ENCODE measurements at places on chromosomes 13 and 19. TPM values are rescaled to one million over a fixed set of nuclear protein-coding genes. Genes with fewer than 3 reads are reported as not detected.

PSG3 gene
- total RNA-seq: not detected

PSG11 gene
- not detected for total RNA-seq

DNA sequence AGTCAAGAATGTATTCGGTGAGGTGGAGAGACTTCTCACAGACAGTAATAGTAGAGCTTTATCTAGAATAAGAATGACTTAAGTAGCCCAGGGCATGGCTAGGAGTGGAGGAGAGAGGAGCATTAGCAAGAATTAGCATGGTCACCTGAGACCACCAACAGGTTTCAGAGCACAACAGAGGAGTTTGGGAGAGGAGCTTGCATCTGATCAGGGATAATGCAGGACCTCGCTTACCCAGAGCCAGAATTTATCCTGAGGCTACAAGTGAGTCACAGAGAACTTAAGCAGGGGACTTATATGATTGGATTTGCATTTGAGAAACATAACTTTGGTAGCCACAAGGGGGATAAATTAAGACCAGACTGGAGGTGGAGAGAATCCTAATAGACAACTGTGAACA is 102.1 kb upstream of the FNDC3A start:
- no peaks in the 10 kb centered on the region for H3K27me3 ChIP-seq
- no peaks in the 10 kb centered on the region for H3K4me1 ChIP-seq
- H3K36me3 ChIP-seq: no peaks in the 10 kb centered on the region
- DNase-seq: no peak
- H3K4me3 ChIP-seq: no peak overlapping the region

GRCh38 chr13:62524061-62524460 is 1108.4 kb upstream of the PCDH20 start:
- H3K27me3 ChIP-seq: no peaks in the 10 kb centered on the region
- H3K4me1 ChIP-seq: no peaks in the 10 kb centered on the region
- DNase-seq: no peak
- H3K36me3 ChIP-seq: no peaks in the 10 kb centered on the region

GRCh38 chr19:2477141-2477710 is 1.3 kb downstream of the GADD45B start:
- H3K4me3 ChIP-seq: peak overlapping the region; percentile 94
- H3K4me1 ChIP-seq: peaks cover 59% of the 10 kb centered on the region
- peak overlapping the region; percentile 90 for H3K27ac ChIP-seq
- DNase-seq: no peak

CYP4F22 gene
- total RNA-seq: 19.4 TPM

GRCh38 chr19:43594710-43595604 is 977 bp downstream of the IRGQ start:
- H3K27ac ChIP-seq: peak overlapping the region; percentile 99
- peaks cover 27% of the 10 kb centered on the region for H3K4me1 ChIP-seq
- peaks cover 13% of the 10 kb centered on the region for H3K36me3 ChIP-seq

SACS gene
- total RNA-seq: 14.5 TPM

ZNF296 gene
- 17.7 TPM for total RNA-seq

DNA sequence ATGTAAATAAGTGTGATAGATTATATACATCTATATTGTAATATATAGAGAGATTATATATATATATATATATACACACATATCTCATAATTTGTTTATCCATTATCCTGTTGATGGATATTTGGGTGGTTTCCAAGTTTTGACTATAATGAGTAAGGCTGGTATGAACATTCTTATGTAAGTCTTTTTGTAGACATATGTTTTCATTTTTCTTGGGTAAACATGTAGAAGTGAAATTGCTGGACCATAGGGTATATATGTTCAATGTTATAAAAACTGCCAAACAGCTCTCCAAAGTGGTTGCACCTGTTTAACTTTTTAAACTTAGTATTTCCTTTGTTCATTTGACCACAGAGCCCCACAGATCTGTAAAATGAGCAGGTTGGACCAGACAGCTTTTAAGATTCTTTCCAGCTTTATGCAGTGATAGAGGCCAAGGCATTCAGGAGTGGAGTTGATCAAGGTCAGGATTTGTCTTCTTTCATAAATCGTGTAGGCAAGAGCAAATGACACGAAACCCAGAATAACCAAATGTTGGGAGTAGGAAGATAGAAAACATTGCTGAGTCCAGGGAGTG is 21.7 kb upstream of the KATNAL1 start:
- H3K36me3 ChIP-seq: no peaks in the 10 kb centered on the region
- no peak overlapping the region for H3K27ac ChIP-seq
- H3K27me3 ChIP-seq: no peaks in the 10 kb centered on the region
- no peaks in the 10 kb centered on the region for H3K4me1 ChIP-seq
- no peak for DNase-seq

DNA sequence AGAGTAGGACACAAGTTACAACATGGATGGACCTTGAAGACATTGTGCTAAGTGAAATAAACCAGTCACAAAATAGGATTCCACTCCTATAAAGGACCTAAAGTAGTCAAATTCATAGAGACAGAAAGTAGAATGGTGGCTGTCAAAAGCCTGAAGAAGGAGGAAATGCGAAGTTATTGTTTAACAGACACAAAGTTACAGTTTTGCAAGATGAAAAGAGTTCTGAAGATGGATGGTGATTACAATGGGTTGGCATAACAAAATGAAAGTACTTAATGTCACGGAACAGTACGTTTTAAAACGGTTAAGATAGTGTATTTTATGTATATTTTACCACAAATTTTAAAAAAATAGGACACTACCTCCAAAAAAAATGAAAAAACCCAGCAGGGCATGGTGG is 34.8 kb downstream of the FOXO1 start:
- H3K27me3 ChIP-seq: no peaks in the 10 kb centered on the region
- DNase-seq: no peak
- no peak overlapping the region for H3K27ac ChIP-seq
- no peak overlapping the region for H3K4me3 ChIP-seq
- peaks cover 15% of the 10 kb centered on the region for H3K36me3 ChIP-seq
- peaks cover 48% of the 10 kb centered on the region for H3K4me1 ChIP-seq

LRG1 gene
- 53.0 TPM for total RNA-seq

DNA sequence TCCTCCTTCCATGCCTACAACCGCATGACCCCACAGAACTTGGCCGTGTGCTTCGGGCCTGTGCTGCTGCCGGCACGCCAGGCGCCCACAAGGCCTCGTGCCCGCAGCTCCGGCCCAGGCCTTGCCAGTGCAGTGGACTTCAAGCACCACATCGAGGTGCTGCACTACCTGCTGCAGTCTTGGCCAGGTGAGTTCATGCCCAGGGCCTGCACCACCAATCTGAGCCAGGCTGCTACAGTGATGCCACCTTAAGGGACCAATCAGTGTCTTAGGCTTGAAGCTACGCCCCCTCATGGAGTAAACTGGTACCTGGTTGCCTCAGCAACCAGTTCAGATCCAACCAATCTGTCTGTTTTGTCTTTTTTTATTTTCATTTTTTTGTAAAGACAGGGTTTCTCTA is 5.2 kb downstream of the SYDE1 start:
- DNase-seq: no peak
- H3K4me1 ChIP-seq: peaks cover 15% of the 10 kb centered on the region
- no peak overlapping the region for H3K27ac ChIP-seq
- no peak overlapping the region for H3K4me3 ChIP-seq
- H3K27me3 ChIP-seq: no peaks in the 10 kb centered on the region

FAM83E gene
- total RNA-seq: 8.2 TPM

GRCh38 chr13:59120297-59120843 is 1043.4 kb downstream of the DIAPH3 start:
- no peaks in the 10 kb centered on the region for H3K27me3 ChIP-seq
- no peak overlapping the region for H3K4me3 ChIP-seq
- H3K36me3 ChIP-seq: no peaks in the 10 kb centered on the region
- H3K27ac ChIP-seq: no peak overlapping the region

DNA sequence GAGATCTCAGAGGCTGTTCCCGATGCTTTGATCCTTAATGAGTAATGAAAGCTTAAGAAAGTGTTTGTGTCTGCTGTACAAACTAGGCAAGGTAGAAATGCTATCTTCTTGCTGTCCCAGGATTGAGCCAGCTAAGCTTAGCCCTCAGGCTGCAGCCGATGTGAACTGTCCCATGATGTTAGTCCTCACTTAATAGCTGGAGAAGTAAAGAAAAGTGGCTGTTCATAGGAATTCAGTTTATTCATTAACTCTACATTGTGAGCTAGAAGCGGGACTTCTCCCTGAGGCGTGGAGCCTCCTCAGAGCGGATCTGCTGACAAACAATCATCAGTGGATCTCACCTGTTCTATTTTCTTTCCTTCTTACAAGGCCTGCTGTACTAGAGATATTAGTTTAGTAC is 10.1 kb upstream of the GSX1 start:
- no peak for DNase-seq
- H3K27me3 ChIP-seq: no peaks in the 10 kb centered on the region
- no peak overlapping the region for H3K27ac ChIP-seq
- H3K4me1 ChIP-seq: no peaks in the 10 kb centered on the region

GRCh38 chr13:97076898-97077297 is 82.6 kb upstream of the OXGR1 start:
- peak overlapping the region; percentile 45 for H3K27ac ChIP-seq
- H3K36me3 ChIP-seq: no peaks in the 10 kb centered on the region
- no peaks in the 10 kb centered on the region for H3K27me3 ChIP-seq
- H3K4me3 ChIP-seq: no peak overlapping the region

GRCh38 chr19:3420909-3421619 is 54.7 kb downstream of the NFIC start:
- H3K4me1 ChIP-seq: no peaks in the 10 kb centered on the region
- H3K27ac ChIP-seq: peak overlapping the region; percentile 10
- H3K36me3 ChIP-seq: no peaks in the 10 kb centered on the region
- no peak overlapping the region for H3K4me3 ChIP-seq

C1QTNF9 gene
- not detected for total RNA-seq

DNA sequence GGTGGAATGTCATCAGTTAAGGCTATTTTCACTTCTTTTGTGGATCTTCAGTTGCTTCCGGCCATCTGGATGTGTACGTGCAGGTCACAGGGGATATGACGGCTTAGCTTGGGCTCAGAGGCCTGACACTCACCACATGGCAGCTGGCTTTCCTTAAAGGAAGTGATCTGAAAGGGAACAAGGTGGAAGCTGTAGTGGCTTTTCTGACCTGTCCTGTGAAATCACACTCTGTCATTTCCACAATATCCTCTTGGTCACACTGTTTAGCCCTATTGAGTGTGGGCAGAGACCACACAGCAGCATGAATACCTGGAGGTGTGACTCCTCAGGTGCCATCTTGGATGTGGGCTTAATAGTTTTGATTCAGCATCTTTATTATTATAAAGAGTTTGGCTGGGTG is 4.5 kb upstream of the BAX start:
- no peaks in the 10 kb centered on the region for H3K27me3 ChIP-seq
- DNase-seq: no peak
- H3K4me1 ChIP-seq: peaks cover 14% of the 10 kb centered on the region
- H3K36me3 ChIP-seq: no peaks in the 10 kb centered on the region
- no peak overlapping the region for H3K27ac ChIP-seq

CEACAM4 gene
- 1.1 TPM for total RNA-seq

SIGLEC5 gene
- total RNA-seq: not detected

GRCh38 chr13:56317841-56318240 is 822.9 kb upstream of the PRR20A start:
- no peaks in the 10 kb centered on the region for H3K27me3 ChIP-seq
- H3K36me3 ChIP-seq: no peaks in the 10 kb centered on the region
- no peak overlapping the region for H3K4me3 ChIP-seq
- H3K4me1 ChIP-seq: no peaks in the 10 kb centered on the region

- H3K27me3 ChIP-seq: no peaks in the 10 kb centered on the region
- H3K4me3 ChIP-seq: no peak overlapping the region
- DNase-seq: no peak
- H3K36me3 ChIP-seq: no peaks in the 10 kb centered on the region
- peaks cover 11% of the 10 kb centered on the region for H3K4me1 ChIP-seq
Measured at GRCh38 chr19:13869281-13869680, 7.7 kb upstream of the NANOS3 start.

IFI30 gene
- total RNA-seq: 11.3 TPM

- no peak overlapping the region for H3K4me3 ChIP-seq
- no peaks in the 10 kb centered on the region for H3K4me1 ChIP-seq
- H3K36me3 ChIP-seq: no peaks in the 10 kb centered on the region
Measured at GRCh38 chr19:9130965-9131364, 4.2 kb upstream of the OR7G3 start.

DNA sequence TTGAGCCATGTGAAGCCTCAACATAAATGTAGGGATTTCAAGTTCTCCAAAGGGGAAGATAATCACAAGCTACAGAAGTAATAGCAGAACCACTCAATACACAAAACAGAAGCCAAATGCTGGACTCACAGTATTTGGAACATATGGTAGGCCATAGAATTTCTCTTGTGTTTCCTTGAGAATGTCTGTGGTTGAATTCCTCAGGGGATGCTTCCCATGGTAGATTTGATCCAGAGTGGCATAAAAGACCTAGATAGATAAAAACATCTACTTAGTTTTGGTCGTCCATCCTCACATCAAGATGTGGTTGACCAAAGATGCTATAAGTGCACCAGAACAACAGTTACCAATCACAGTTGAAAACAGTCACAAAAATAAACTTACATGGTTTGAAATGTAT is 83.4 kb downstream of the MIPEP start:
- peaks cover 21% of the 10 kb centered on the region for H3K36me3 ChIP-seq
- H3K27me3 ChIP-seq: no peaks in the 10 kb centered on the region
- peaks cover under 1% of the 10 kb centered on the region for H3K4me1 ChIP-seq
- no peak for DNase-seq
- no peak overlapping the region for H3K27ac ChIP-seq

GRCh38 chr13:51895906-51896888 is 34.4 kb downstream of the CCDC70 start:
- H3K27ac ChIP-seq: no peak overlapping the region
- H3K4me3 ChIP-seq: no peak overlapping the region
- DNase-seq: no peak
- no peaks in the 10 kb centered on the region for H3K36me3 ChIP-seq
- H3K4me1 ChIP-seq: no peaks in the 10 kb centered on the region

GRCh38 chr13:60329221-60329923 is 67.6 kb upstream of the TDRD3 start:
- H3K27me3 ChIP-seq: peaks cover 5% of the 10 kb centered on the region
- H3K27ac ChIP-seq: no peak overlapping the region
- no peak overlapping the region for H3K4me3 ChIP-seq
- DNase-seq: no peak
- no peaks in the 10 kb centered on the region for H3K4me1 ChIP-seq

DNA sequence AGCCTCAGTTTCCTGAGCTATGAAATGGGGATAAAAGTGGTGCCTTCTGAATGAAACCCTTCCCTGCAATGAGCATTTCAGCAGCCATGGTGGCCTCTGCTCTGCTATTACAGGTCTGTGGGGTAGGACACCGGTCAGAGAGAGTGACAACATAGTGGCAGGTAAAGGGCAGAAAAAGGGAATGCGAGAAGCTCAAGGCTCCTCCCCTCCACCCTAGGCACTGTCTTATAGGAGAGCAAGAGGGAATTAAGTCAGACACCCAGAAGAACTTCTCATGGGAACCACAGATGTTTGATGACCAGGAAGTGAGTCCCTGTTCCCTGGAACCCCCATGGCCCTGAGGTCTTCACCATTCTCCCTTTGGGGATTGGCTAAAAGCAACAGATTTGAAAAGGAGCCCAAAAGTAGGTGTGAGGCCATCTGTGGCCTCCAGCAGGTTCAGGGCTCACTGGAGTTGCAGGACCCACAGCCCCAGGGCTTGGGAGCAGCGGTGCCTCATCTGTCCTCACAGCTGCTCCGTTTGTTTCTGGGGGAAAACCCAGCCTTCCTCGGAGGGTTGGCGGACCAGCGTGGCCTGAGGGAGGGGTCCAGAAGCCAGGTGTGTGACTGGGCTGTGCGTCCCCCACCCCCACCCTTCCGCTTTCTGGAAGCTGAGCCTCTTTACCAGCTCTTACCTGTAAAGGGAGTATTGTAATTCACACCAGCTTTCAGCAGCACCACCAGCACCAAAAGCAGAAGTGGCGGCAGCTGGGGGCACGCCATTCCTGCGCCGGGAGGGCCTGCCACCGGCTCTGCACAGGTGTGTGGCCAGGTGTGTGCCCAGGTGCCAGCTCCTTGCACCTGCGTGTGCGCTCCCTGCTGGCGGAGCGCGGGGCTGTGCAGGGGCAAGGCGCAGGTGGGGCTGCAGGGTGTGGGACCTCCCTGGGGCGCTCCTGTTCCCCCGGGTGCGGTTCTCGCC is 19.4 kb downstream of the IQCN start:
- H3K4me3 ChIP-seq: peak overlapping the region; percentile 1
- no peak overlapping the region for H3K27ac ChIP-seq

GAS6 gene
- 112 TPM for total RNA-seq
